ENCODE measurements at places on chromosomes 4 and X.

GRCh38 chr4:145484225-145484846 is 2.7 kb downstream of the SMAD1 start:
- DNase-seq = no peak

GRCh38 chrX:88202149-88202548 is 544.9 kb upstream of the CPXCR1 start:
- no peak for DNase-seq

GRCh38 chr4:169229571-169230028 is 41.2 kb downstream of the SH3RF1 start:
- no peak for DNase-seq

DNA sequence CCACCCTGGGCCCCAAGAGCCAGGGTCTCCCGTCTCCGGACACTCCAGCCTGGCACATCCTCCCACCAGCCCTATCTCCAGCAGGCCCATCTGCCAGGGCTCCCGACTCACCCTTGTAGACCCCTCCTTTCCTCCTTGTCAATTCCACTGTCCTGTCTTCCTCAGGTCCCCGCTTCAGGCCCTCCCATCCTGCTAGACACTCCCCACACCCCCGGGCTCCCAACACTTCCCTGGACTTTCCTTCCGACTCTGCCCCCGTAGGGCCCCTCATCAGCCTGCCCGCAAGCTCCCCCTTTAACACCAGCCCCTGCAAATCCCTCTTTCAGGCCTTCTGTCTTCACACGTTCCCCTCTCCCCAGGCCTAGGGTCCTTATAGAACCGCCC is 1.1 kb downstream of the PRAF2 start:
- no peak for DNase-seq

GRCh38 chr4:89298155-89298554 is 9.4 kb downstream of the GPRIN3 start:
- no peak for DNase-seq

Measured in left kidney (tissue), 8 donors.